ENCODE measurements at places on chromosomes 7 and 10.

GRCh38 chr7:38190011-38190410 is 12.0 kb downstream of the STARD3NL start:
- no peak for DNase-seq

- DNase-seq: no peak
Observed at GRCh38 chr7:40845943-40846342, 711.1 kb downstream of the SUGCT start.

GRCh38 chr7:7351156-7351555 is 168.8 kb downstream of the C1GALT1 start:
- no peak for DNase-seq

DNA sequence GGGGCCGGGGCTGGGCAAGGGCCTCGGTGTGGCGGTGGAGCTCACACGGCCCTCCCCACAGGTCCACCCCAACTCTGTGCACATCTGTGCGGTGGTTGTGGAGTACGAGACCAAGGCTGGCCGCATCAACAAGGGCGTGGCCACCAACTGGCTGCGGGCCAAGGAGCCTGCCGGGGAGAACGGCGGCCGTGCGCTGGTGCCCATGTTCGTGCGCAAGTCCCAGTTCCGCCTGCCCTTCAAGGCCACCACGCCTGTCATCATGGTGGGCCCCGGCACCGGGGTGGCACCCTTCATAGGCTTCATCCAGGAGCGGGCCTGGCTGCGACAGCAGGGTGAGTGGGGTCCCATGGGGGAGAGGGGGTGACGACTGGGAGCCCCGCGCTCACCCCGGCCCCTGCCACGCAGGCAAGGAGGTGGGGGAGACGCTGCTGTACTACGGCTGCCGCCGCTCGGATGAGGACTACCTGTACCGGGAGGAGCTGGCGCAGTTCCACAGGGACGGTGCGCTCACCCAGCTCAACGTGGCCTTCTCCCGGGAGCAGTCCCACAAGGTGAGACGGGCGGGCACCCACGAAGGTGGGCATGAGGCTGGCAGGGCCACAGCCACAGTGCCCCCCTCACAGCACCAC is 8.8 kb downstream of the TMEM120A start:
- DNase-seq: no peak

GRCh38 chr7:148579366-148579765 is 11.2 kb upstream of the C7orf33 start:
- no peak for DNase-seq

- DNase-seq: no peak
Observed at GRCh38 chr7:131527456-131527855, 29.0 kb downstream of the PODXL start.

DNA sequence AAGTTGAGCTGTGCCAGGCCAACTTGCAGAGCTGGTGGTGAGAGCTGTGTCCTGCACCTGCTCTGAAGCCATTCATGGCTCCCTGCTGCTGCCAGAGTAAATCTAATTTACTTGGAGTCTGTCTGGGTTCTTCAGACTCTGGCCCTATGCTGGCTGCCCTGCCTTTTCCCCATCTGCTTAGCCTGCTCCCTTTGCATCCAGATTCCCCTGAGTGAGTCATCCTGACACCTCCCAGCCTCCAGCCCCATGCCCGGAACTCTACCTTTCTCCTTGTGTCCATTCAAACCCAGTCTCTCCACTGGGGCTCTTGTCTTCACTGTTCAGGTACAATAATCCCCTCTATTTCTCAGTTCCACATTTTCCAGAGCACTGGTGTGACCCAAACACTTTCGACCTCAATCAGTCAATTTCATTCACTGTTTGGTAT is 434.4 kb upstream of the ZMIZ1 start:
- DNase-seq: no peak

DNA sequence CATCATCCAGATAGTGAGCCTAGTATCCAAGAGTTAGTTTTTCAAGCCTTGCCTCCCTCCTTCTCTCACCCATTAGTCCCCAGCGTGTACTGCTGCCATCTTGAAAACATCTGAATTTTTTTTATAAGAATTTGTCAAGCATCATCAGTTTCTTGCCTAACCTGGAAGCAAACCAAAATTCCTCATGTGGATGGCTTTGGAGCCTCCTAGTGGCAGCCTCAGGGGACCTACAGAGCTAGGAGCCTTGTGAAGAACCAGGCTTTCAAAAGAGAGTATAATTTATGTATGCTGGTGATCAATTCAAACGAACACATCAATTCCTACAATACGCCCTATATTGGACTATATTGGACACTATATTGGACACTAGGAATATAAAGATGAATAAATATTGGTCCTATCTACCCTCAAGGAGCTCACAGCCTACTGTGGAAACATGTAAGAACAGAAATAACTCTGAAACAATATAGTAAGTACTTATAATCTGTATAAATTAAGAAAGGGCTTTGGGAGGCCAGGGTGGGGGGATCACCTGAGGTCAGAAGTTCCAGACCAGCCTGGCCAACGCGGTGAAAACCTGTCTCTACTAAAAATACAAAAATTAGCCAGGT is 63.4 kb downstream of the HPSE2 start:
- DNase-seq: no peak

- DNase-seq: no peak
Observed at GRCh38 chr7:44158096-44158872, 17.2 kb upstream of the MYL7 start.

DNA sequence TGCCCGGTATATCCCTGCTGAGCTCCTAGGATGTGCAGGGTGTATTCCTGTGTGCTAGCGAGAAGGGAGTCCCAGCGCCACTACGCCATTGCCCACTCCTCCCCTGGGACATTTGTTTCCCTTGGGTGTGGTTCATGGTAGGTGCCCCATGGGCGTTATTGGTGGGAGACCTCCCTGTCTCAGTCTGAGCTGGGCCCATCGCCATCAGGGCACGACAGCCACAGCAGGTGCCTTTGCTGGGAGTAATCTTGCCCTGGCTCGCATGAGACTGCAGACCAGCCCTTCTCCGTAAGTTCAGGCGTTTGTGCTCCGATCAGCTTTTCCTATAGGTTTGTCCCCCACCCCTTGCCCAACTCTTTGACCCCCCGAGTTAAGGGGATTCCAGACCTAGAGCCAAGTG is 137.3 kb upstream of the SH2B2 start:
- no peak for DNase-seq

DNA sequence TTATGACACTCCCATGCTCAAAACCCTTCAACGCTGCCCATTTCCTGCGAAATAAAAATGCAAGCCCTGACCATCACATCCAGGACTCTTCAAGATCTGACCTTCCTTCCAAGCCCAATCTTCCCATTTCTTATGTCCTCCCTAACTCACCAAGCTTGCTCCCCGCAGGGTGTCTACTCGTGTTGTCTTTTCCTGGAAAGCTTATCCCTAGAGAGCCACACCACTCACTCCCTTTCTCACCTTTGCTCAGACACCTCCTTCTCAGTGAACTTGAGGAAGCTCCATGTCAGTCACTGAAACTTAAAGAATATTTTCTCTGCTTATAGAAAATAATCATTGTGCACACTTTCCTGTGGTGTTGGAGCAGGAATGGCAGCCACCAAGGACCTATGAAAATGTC is 54.4 kb upstream of the CACNB2 start:
- no peak for DNase-seq

GRCh38 chr10:104322416-104322782 is 15.9 kb downstream of the ITPRIP start:
- no peak for DNase-seq

GRCh38 chr10:74194545-74194944 is 43.5 kb downstream of the ADK start:
- DNase-seq: no peak

GRCh38 chr10:95793401-95794045 is 37.6 kb downstream of the ENTPD1 start:
- no peak for DNase-seq

DNA sequence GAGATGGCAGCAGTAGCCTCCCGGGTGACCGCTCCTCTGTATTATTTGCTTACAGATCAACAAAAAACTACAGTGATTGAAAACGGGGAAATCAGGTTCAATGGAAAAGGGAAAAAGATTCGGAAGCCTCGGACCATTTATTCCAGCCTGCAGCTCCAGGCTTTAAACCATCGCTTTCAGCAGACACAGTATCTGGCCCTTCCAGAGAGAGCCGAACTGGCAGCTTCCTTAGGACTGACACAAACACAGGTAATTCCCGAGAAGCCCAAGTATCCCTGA is 2.2 kb downstream of the DLX6 start:
- DNase-seq: no peak

- no peak for DNase-seq
Observed at GRCh38 chr10:36886303-36886891, 239.0 kb upstream of the ANKRD30A start.

DNA sequence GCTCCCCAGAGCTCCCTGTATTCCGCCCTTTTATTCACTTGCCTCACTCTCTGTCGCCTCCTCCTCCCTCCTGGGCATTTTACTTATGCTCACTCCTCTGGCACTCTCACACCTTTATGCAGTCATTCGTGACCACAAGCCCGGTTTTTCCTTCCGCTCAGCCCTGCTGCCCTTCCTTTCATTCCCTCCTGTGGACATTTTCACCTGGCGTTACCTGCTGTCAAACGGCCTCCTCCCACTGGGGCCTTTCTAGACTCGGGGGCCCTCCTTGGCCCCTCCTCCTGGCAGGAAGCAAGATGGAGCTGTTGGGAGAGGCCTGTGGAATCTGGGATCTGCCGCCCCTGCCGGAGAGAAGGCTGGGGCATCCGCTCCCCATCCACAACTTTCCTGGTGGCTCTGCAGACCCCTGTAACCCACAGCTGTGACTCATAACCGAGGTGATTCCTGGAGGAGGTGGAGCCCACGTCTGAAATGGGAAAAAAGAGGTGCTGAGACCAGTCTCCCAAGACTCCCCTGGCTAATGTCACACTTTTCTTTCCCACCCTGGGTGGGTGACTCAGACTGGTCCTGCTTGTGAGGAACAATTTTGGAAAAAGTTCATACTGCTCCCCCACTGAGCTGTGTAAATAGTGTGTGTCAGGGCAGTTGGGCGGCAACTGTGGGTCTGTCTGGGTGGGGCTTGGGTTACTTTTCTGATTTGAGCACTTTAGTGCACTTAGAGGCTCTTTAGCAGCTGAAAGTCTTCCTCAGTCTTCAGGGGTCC is 1.2 kb downstream of the VCL start:
- no peak for DNase-seq

Data from activated effector memory CD4-positive, alpha-beta T cell treated with Interleukin-2 at 50 U/mL for 16 hours (primary cell).